ENCODE measurements at places on chromosomes 2 and 18.

GRCh38 chr2:228689053-228689452, 507.6 kb upstream of the SPHKAP start:
- DNase-seq: peak; percentile 20

DNA sequence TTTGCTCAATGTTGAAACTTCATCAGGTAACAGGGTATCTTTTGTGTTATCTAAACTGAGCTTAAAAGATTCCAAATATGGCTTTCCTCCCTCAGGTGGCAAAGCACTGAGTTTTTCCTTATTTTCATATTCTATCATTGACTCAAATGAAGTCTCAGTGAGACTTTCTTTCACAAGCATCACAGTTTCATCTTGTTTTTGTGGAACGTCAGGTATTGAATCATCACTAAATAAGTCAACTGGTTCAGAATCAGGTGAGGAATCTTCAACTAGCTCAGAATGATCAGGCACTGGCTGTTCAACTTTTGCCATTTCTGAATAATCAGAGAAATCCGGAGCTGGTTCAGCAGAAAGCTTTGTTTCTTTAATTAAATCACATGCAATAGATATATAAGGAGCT, 24.6 kb downstream of the RTN4 start:
- DNase-seq: no peak

DNA sequence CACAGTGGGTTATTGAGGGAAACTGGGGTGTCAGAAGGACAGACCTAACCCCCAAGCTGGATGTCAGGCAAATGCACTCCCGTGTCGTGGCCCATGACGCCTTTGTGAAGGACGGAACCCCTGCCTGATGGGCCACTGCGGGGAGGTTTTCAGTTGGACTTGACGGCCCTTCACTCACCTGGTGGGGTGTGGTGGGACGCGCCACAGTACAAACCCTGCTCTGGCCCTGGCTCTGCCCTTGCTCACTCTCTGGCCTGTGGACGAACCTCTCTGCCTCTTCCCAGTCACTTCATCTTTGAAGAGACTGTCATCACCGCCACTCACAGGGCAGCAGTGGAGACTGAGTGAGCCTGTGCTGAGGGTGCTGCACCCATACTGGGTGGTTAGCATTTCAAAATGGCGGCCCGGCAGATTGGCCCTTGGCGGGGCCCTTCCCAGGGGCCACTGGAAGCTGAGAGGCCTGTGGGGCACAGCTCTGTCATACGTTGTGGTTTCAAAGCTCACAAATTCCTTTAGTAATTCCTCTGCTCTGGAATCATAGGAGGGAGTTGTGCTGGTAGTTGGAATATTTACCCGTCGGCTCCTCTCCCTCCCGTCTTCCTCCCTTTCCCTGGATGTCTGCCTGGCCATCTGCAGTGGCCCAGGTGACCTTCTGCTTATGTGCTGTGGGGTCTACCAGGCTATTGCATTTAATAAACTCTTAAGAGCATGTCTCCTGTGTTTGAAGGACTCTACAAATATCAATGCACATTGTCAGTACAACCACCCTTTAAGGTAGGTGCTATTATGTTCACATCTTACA, 200.6 kb downstream of the CTIF start:
- DNase-seq: no peak

GRCh38 chr2:221025398-221025797, 546.7 kb downstream of the EPHA4 start:
- no peak for DNase-seq

DNA sequence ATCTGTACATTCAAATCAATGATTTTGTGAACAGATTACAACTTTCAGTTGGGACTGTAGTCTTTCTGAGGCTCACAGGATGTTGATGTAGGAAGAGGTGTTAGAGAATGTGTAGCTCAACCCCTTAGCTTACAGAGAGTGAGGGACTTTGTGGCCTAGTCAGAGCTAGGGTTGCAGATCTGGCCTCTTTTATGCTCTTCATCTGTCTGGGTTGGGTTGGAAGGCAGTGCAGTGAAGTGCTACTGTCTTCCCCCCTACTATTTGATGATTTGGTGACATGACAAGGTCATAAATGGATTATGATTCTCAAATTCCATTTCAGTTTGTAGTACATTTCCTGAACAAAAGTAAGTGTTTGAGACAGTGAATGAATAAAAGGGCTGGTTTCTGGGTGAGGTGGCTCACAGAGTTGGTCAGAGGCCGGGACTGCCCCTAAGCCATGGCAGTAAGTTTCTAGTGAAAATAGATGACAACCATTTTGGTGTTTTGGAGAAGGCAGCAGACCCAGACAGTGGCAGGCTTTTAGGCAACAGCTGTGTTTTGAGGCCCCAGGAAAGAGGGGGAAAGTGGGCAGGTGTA, 21.6 kb downstream of the MAP4K4 start:
- DNase-seq: no peak
